Right lung (tissue), 10 donors: ENCODE measurements at places on chromosomes 2 and 18.

DNA sequence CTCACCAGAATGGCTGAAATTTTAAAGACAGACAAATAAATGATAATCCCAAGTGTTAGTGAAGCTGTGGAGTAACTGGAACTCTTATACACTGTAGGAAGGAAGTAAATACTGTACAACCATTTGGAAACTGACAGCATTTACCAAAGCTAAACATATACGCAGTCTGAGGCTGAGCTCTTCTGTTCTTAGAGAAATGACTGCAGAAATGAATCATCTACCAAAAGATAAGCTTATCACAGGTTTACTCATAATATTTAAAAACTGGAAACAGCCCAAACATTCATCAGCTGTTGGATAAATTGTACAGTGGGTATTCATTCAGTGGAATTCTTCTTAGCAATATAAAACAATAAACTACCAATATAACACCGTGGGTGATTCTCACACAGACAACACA is 218.2 kb upstream of the RAB12 start:
- DNase-seq: no peak

- no peak for DNase-seq
These were observed 17.2 kb upstream of the STPG4 start for GRCh38 chr2:47172156-47172921.

DNA sequence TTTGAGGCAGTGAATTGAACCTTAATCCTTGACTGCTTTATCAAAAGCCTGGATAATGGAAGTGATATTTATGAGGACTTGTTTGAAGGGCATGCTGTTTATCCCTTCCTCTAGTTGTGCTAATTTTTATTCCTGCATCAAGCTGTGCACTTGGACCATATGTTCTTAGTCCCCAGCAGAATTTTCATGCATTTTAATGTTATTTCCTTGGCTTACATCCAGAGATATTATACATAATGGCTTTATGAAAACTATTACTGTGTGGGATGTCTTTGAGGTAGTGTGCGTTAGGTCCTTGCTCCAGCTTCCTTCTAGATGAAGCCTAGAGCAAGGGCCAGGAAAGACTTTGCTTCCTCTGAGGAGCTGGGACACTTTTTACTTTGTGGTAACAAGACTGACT is 378.4 kb downstream of the LPIN1 start:
- no peak for DNase-seq

GRCh38 chr2:12429779-12430406 is 286.8 kb upstream of the TRIB2 start:
- DNase-seq: no peak

DNA sequence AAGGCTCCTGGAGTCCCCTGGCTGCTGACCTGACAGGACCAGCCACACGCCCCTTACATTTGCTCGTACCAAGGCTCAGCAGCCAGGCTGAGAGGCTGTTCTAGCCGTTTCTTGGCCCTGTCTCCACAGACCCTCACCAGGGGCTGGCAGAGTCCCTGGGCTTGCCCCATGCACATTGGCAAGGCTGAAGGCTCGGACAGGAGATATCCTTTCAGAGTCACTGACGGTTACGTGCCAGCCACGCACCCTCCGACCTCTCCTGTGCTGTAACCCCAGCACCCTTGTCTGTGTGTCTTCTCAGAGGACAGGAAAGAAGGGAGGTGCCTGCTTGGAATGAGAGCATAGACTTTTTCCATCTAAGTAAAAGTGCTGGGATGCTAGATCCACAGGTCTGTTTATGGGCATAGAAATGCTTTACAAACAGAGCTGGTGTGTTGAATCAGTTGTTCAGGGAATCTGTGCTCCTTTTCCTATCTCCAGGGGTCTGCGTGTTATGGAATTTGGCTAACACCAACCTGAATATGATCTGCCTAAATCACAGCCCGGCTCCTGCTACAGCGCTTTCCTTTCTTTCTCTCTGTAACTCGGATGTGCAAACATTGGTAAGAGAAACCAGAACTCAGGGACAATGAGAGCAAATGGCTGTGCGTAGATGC is 41.0 kb downstream of the COPS8 start:
- DNase-seq: no peak

- no peak for DNase-seq
These were observed 696.7 kb upstream of the SOX11 start for GRCh38 chr2:4995466-4995865.

DNA sequence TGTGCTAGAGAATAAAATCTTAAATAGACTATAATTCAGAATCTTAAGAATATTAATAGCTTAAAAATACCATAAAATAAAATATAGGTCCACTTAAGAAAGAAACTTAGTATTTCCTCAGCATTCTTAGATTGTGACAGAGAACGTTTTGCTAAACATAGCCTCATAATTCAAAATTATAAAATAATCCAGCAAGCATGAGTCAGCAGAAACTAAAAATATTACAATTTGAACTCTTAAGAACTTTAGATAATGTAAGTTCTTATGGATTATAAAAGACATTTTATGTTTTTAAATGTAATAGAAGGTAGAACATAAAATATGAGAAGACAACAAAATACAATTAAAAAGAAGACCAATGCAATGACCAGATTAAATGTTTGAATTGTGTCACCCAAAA is 164.5 kb upstream of the MC4R start:
- DNase-seq: no peak

DNA sequence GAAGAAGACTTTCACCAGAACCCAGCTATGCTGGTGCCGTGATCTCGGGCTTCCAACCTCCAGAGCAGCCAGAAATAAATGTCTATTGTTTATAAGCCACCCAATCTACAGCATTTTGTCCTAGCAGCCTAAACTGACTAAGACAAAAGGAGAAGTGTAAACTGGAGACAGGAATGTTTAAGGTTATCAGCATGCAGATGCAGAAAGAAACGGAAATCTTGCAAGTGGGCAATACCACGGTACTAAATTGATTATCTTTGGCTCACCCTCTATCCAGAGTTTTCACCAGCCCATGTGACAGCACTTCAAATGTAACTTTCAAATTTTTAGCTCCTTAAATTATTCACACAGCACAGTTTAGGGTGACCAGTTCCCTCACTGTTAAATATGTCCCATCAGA is 5.7 kb upstream of the CAPN14 start:
- DNase-seq: no peak

DNA sequence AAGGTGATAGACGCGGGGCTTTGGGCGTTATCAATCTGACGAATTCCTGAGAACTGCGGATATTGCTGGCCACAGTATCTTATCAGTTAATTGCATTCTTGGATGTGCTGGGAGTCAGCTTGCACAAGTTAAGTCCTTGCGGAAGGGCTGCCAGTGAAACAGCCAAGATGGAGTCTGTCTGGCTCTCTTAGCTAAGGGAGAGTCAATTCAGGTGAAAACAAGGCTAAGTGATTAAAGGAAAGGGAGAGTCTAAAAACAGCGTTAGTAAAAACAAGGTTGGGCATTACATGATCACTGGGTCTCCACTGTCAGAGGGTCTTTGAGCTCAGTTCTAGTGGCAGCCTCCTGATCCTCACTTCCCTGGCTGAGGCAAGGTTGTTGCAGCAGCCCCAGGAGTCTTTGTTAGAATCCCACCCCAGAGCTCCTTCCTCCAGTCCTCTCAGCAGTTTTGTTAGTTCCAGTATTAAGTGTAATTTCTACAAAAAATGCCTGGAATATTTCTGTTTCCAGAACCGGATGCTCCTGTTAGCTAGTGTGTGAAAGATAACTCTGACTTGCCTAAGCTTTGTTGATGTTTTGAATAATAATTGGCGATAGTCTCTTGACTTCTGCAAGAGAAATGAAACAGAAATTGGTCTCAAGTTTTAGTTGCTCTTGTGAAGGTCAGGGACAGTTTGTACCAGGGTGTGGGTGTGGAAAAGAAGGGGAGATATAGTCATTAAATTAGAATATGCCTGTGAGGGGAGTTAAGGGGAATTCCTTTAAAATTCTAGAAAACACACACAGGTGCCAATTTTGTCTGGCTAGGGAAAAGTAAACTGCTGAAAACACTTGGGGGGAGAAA is 10.6 kb downstream of the CFLAR start:
- DNase-seq: no peak

DNA sequence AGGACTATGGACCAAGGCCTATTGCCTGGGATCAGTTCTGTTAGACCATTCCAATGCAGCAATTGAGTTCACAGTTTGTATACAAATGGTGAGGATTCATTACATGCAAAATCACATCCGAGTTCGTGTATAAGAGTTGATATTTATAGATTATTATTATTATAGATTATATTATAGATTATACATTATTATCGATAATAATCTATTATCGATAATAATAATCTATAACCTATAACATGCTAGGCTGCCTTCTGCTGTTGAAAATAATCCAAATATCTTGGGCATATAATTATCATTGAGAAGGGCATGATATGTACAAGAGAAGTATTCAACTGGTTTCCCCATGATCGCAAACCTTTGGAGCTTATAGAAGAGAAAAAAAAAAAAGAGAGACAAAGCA is 135.7 kb downstream of the DPP4 start:
- no peak for DNase-seq

- peak; percentile 10 for DNase-seq
These were observed 39.6 kb downstream of the ASB1 start for GRCh38 chr2:238466243-238466756.

DNA sequence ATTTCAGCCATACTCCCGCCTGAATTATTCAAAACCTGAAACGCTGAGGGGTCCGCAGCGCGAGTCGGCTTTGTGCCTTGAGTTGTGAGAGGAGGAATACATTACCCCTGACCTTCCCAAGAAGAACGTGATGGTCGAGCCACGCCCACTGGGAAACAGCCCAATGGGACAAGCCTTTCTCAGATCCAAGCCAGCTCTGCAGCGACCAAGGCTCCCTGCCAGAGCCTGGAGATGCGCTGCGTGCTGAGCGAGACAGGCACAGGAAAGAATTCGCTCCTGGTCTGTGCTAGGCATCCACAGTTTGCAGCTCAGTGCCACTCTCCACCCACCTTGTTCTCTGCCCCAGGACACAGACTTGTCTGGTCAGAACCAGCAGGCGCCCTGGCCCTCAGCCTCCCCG is 74.1 kb upstream of the GLI2 start:
- peak; percentile 73 for DNase-seq

DNA sequence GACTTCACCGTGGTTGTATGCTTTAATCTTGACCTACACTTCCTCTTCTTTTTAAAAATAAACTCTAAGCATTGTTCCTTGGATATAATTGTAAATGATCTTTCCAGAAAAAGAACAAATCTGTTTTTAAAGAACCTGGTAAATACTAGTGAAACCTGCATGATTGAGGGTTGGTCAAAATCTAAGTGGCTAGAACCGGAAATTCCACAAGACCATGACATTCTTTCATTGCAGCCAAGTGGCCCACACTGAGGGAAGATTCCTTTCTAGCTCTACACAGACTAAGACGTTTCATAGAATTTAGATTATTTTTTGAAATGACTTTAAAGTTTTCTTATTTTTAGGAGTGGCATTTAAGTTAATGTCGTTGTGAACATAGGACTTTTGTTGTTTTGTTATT is 356.7 kb downstream of the NYAP2 start:
- no peak for DNase-seq

DNA sequence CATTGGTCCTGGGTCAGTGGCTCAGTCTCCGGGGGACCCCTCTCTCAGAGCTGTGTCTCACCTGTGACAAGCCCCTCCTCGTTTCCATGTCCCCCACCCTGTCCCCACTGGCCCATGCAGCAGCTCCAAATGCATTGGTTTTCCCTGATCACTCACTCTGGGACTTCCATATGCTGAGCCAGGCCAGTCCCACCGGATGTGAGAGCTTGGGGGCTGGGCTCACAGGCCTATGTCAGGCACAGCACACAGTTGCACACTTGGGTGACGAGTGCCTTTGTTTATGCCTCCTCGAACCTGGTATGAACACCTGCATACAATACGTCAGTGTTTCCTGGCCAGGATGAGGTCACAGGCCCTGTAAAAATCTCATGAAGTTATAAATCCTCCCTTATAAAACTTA is 232.5 kb downstream of the TFCP2L1 start:
- DNase-seq: no peak

GRCh38 chr2:39649511-39649910 is 16.2 kb upstream of the TMEM178A start:
- no peak for DNase-seq

GRCh38 chr2:233341296-233341695 is 13.0 kb upstream of the DGKD start:
- DNase-seq: no peak

GRCh38 chr2:79259959-79260358 is 100.4 kb upstream of the REG3A start:
- DNase-seq: no peak

GRCh38 chr2:29606104-29607037 is 315.0 kb downstream of the ALK start:
- DNase-seq: no peak

DNA sequence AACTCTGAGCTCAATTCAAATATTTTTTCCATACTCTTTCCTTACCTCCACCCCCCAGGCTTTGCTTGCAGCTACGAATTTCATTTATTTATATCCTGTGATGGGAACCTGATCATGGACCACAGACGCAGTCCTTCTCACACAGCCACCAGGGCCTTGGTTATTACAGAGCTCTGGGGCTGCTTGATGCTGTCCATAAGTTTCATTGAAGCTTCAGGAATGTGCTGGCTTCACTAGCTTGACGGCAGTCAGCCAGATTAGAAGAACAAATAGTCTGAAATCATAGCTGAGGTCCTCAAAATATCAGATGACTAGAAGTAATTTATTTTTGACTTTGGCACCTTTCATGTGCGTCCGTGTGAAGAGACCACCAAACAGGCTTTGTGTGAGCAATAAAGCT is 104.9 kb downstream of the VWA3B start:
- peak; percentile 7 for DNase-seq

- DNase-seq: peak; percentile 34
These were observed 43.2 kb downstream of the ATIC start for GRCh38 chr2:215354771-215355695.

DNA sequence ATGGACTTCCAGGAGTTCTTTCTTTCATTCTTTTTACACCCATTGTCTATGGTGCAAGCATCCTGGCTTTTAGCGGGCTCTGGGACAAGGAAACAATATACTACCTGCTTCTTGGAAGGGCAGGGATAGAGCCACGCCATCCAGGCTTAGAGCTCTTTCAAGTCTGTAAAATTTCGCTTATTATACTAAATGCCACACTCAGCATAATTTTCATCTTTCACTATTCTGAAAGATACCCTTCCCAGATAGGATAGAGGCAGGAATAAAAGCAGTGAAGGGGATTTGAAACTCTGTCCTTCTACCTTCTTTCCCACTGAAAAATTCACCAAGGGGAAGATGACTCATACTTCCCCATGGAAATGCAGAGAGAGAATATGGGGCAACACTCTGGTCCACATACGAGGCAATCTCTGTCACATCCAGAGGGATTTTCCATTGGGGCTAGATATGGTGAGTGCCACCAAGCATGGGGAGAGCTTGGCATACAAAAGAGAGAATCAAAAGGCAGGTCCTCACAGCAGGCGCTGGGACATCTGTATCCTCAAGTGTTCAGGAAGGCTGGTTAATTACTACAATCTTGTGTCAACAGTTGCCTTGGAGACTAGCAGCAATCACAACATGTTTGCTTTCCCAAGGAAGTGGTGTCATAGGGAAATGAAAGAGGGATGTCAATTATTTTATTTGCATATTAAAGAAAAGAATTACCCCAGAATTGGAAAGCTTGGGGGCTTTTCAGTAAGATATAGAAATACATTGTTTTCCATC is 127.6 kb downstream of the TDRD15 start:
- no peak for DNase-seq
